Fibroblast of upper back skin (primary cell): ENCODE measurements at places on chromosomes 5 and 9.

DNA sequence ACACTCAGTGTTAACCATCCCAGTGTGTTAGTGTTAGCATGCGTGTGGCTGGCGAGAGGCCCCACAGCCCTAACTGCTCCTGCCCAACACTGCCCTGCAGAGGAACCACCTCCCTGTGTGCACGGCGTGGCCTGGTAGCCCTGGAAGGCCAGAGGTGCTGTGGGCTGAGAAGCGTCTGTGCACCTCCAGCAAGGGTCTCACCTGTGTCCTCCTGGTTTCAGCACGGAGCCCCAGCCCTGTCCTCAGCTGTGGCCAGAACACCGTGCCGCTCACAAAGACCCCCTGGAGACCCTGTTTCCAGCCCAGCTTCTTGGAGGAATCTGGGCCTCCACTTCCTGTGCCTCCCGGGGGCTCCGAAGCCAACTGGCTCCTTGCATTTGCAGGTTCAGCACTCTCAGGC is 56.1 kb upstream of the NRARP start:
- no peak for DNase-seq

- DNase-seq = no peak
Observed at GRCh38 chr5:130386155-130386554, 481.9 kb downstream of the CHSY3 start.

GRCh38 chr5:168348084-168348414 is 56.6 kb downstream of the WWC1 start:
- DNase-seq = no peak

- no peak for DNase-seq
Observed at GRCh38 chr5:98365126-98365525, 408.3 kb upstream of the RGMB start.

GRCh38 chr5:150491876-150492275 is 16.1 kb upstream of the NDST1 start:
- no peak for DNase-seq

DNA sequence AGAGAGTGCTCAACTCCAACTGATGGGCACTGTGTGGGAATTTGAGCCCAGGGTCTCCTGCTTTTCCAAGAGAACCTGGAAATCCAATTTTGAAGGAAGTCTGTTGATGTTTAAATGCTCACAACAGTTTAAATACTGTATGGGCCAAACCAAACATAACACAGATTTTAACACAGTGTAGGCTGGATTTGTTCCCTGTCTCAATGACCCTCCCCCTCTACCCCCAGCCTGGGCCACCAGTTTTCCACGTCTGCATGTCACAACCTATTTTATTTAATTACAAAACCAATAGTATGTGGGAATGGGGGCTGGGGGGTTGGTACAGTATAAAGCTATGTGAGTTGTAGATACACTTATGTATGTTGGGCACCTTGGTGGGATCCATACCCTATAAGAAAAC is 11.7 kb downstream of the PALM2AKAP2 start:
- DNase-seq = no peak

- DNase-seq = peak; percentile 59
Observed at GRCh38 chr9:99140685-99141314, 35.9 kb downstream of the TGFBR1 start.

DNA sequence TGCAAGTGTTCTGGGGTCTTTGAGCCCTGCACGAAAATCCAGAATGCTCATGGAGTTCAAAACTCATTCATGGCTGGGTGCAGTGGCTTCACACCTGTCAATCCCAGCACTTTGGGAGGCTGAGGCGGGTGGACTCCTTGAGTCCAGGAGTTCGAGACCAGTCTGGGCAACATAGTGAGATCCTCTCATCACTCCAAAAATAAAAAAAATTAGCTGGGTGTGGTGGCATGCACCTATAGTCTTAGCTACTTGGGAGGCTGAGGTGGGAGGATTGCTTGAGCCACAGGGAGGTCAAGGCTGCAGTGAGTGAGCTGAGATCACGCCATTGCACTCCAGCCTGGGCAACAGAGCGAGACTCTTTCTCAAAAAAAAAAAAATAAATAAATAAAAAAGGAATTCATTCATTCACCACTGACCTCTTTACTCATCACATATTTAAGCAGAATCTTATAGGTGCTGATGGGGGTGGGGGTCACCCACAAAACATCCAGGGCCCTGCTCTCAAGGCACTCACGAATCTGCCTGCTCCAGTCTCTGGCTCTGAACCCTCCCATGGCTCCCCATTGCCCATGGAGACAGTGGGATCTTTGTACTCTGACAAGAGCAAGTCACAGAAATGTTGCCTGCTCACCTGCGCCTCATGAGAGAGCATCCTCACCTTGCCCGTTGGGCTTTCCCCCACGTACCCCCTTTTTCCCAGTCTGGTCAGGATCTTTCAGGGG is 76.7 kb upstream of the IER5L start:
- DNase-seq = no peak

DNA sequence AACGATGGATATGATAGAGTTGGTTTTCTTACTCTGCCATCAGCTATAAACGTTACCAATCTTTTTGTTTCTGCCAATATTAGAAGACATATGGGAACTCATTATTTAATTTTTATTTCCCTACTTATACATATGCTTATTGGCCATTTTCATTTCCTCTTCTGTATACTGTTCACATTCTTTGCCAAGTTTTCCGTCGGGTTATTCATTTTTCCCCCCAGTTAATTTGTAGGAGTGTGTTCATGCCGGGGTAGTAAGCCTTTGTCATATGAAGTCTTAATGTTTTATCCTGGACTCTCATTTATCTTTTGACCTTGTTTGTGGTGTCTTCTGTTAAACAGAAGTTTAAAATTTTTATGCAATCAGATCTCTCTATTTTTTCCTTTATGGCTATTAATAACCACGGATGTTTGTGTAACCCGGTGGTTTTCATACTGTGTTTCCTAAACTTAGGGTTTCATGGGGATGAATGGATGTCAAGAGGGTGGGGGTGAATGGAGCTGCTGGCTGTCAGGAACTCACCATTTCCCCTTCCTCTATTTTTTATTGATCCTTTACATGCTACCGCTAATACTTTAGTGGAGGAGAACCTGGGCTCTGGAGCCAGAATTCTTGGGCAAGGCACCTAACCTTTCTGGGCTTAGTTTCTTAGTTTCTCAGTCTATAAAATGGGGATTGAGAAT is 42.5 kb upstream of the PPARGC1B start:
- DNase-seq = no peak

DNA sequence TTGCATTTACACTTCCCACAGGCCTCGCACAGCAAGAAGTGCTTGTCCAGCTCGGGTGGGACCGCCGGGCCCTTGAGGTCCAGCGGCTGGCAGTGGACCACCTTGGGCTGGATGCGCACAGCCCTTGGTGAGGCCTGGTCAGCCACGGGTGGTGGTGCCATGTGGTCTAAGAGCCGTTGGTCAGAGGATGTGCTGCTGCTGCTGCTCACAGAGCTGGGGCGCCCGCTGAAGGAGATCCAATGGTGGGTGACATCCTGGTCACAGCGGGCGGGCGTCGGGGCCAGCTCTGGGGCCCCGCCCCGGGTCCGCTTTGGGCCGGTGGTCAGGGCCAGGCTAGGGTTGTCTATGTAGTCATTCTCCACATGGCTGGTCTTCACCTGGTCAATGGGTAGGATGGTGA is 10.2 kb downstream of the SPRY4 start:
- DNase-seq = no peak

GRCh38 chr9:132616725-132617124 is 34.3 kb downstream of the BARHL1 start:
- DNase-seq = no peak
